IPS-NIHi11 (cell line): ENCODE measurements at places on chromosomes 4 and X.

- DNase-seq: no peak
Observed at GRCh38 chr4:156607478-156607857, 364.1 kb downstream of the PDGFC start.

DNA sequence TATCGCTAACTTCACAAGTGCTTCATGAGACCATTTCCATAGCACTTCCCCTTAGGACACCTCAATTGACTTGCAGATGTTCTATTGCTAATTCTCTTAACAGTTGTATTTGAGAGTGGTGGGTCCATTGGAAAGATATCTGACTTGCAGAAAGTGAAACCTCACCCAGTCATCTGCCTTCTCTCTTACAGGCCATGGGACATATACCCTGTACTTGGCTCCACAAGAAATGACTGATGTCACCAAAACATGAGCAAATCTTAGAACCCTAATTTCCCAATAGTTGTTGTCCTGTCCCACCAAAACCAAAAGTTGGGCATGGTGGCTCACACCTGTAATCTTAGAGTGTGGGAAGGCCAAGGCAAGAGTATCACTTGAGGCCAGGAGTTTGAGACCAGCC lies 101.9 kb upstream of the MAML3 start:
- DNase-seq: no peak

DNA sequence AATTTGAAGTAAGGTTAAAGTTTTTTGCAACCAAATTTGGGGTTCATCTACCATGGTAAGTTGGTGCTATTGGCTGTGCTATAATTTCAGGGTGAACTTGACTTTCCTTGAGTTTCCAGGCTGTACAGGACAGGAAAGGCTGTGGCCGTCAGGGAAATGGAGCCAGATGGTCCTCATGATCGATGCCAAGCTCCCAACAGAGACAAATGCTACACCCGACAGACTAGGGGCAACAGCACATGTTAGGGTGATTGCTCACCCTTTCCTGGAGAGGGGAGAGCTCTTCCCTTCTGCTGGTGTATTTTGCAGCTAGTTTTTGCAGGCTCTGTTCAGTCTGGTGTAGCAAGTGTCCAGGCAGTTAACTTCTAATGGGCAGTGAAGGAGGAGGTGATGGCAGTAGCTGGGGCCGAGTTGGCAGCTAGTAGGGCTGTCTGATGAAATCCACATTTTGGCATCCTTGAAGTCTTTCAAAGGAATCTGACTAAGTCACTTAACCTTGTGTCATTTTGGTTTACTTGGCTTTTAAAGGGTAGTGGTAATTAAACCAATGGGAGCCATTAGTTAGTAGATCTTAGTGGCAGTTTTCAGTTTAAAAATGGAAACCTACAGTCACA lies 47.8 kb downstream of the GAB1 start:
- DNase-seq: no peak

DNA sequence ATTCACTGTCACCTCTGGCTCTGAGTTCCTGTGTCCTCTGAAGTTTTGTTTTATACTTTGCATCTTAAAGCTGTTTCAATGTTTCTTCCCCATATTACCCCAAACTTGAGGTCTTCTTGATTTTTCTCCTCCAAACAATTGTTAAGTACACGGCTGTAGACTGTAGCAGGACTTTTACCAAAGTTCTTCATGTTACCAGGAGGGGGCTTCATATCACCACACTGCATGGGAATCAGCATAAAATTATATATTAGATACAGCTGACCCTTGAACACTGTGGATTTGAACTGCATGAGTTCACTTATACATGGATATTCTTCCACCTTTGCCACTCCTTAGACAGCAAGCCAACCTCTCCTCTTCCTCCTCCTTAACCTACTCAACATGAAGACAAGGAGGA lies 56.6 kb downstream of the SPATA18 start:
- DNase-seq: no peak

DNA sequence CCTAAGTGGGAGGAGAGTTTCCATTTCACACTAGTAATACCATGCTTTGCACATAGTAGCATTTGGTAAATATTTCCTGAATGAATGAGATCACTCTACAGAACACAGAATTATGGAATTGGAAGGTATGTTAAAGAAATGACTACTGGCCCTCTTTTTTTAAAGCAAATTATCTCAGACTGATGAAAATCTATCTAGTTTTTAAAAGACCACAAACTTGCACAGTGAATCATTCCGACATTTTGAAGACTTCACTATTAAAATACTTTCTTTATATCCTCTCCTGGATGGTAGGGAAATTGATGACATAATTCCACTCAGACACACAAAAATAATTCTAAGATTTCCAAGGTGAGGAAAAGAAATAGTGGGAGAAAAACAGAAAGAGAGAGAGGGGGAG lies 68.4 kb upstream of the ETNPPL start:
- DNase-seq: no peak

GRCh38 chrX:8813036-8813435 lies 11.9 kb upstream of the FAM9A start:
- no peak for DNase-seq

DNA sequence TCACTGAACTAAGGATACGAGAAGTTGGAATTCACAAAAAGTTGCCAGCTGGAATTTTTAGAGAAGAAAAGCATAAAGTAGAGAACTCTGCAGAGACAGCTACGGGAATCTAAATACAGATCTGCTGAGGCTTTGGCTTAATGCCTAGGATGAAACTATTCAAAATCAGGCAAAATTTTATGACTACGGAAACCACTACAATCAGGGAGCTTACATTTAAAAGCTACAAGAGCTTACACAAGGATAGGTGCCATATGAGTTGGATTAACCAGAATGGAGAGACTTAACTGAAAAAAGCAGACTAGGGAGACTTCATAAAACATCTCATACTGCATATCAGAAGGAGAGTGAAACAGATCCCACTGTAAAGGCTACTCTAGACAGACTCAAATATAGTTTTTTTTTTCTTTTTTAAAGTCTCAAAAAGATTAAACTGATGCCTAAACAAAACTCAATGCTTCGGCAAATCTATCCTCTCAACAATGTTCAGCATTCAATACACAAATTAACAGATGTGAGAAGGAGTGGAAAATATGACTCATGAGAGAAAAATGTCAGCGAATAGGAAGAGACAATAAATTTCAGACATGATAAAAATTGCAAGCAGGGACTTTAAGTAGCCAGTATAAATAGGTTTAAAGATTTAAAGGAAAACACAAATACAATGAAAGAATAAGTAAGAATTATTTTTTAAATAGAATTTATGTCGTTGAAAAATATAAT lies 586.1 kb downstream of the FSTL5 start:
- DNase-seq: no peak

DNA sequence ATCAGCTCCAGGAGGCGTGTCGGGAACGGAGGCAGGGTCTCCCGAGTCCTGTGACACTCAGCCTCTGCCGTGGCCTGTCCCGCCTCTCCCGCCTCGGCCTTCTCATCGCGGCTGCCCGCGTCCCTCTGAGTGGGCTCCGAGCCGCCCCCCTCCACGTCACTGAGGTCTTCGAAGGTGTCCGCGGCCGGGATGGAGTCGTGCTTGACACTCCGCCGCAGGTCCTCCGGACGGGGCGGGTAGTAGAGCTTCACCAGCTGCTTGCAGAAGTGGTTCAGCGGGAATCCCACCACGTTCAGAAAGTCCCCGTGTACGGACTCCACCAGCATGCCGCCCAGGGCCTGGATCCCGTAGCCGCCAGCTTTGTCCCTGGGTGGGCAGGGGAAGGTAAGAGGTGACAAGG lies 25.0 kb downstream of the ASMTL start:
- DNase-seq: no peak

GRCh38 chrX:47186096-47186740 lies 7.4 kb upstream of the UBA1 start:
- DNase-seq: no peak

- no peak for DNase-seq
Observed at GRCh38 chr4:182293691-182294255, 50.6 kb downstream of the TENM3 start.

DNA sequence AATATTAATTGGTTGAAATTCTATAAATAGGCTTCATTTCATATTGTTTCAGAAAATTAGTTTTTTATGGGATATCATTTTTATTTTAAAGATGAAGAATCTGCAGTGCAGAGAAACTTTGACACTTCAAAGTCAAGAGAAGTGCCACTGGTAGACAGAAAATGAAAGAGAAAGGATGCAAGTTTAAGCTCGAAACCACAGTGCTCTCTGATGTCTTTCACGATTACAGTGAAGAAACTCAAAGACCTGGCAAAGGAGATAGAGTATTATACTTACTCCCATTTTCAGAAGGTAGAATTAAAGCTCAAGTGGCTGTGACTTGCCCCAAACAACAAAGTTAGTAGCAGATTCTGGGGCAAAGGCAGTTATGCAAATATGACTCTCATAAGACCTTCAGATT lies 745.4 kb downstream of the TECRL start:
- DNase-seq: no peak

DNA sequence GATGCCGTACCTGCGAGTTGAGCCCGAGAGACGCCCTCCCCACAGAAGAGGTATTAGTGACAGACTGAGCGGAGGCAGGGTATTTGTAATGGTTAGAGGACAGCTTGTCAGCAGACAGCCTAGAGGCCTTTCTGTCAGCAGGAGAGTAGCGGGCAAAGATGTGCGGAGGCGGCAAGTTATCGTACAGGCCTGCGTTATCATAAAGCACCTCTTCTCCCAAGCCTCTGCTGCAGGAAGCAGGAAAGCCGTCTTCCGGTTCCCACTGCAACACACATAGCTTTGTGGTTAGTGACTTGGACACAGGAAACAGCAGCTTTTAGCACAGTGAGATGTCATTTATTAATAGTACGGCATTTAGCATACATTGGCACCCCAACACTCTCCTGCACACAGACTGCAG lies 158.3 kb downstream of the AFAP1 start:
- DNase-seq: no peak

DNA sequence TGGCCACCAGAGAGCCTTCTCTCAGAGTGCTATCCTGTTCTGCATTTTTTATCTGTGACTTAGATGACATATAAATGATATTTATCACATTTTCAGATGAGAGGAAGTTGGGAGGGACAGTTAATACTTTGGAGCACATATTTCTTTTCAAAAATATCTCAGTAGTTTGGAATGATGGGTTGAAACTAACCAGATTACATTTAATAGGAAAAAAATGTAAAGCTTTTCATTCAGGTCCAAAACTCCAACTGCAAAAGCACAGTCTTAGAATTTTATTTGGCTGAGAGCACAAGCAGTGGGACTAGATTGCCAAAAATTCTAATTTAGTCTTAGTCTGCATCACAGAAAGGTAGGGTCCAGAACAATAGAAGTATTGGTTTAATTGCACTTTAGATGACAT lies 248.2 kb upstream of the TEX13A start:
- no peak for DNase-seq

DNA sequence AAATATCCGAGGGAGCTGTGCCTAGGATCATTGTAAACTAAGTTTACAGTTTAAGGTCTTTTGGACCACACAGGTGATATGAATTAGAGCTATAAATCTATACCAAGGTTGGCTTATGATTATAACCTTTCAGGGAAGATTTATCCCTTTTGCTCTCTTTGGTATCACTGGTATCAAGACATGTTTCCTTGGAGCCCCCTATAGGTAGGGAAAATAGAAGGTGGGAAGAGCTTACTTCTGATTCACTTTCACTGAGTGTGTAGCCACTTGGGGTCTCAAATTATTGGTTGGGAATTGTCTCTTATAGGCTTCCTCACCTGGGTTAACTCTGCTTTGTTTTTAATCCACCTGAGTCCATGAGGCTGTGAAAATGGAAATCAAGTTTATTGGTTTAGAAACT lies 262.1 kb upstream of the NR3C2 start:
- peak; percentile 10 for DNase-seq

- DNase-seq: no peak
Observed at GRCh38 chr4:113472864-113473263, 288.7 kb downstream of the CAMK2D start.

DNA sequence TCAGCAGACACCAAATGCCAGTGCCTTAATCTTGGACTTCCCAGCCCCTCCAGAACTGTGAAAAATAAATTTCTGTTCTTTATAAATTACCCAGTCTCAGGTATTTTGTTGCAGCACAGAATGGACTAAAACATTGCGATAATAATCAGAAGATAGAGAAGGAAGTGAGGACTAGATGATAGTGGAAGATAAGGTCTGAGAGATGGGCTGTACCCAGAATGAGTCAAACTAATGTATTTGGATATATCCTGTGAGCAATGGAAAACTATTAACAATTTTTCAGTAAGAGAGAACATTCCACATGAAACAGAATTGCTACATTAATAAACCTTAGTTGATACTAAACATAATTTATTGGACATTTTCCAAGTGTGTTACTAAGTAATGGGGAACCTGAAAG lies 93.3 kb downstream of the FANCB start:
- DNase-seq: no peak
